Progenitor cell of endocrine pancreas (in vitro differentiated cells): ENCODE measurements at places on chromosomes 16 and 17.

DNA sequence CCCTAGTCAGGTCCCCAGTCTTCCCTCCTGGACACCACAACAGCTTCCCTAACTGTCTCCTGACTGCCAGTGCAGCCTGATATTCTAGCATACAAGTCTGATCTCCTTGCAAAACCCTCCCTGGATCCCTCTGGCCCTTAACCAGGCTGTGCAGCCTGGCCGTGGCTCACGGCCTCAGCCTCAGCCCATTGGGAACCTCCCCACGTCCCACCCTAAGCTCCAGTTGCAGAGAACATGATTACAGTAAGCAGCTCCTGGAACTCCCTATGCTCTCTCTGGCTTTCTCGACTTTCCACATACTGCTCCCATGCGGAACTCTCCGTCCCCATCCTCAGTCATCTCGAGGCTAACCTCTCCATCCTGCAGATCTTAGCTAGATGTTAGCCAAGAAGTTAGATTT, 13.0 kb downstream of the ALOX12B start:
- no peak for DNase-seq

DNA sequence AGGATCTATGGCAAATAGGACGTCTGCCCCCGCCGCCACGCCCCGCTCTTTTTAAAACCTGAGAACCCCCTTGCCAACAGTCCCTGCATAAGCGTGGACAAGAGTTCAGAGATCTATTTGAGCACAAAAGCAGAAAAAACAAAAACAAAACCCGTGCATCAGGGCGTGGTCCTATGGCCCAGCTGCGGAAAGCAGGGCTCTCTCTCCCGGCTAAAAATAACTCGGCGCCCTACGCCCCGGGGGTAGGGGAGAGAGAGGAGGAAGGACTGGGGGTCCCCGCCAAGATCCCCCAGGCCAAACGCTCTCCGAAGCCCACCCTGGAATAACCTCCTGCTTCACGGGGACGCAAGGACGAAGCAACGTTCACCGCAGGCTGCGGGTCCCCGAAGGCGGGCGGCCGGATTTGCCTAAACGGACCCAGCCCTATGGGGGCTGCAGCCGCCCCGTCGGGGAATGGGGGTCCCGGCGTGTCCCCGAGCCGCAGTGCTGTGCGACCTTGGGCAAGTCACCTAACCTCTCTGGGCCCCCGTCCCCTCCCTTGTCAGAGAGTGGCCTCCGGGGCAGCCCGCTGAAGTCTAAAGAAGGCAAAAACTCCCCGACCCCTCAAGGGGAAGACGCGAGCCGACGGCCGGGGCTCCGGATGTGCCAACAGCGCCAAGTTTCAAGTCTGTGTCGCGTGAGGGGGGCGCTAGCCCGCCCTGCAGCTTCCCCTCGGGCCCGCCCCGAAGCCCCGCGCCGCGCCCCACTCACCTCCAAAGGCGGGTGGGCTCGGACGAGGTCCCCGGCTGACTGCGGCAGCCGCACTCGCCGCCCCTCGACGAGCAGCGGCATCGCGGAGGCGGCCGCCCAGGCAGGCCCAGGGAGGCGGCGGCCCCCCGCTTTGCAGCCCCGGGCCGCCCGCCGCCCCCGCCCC, 477 bp downstream of the NTAN1 start:
- DNase-seq: no peak

- DNase-seq: no peak
Observed at GRCh38 chr16:2985462-2985861, 5.2 kb upstream of the PKMYT1 start.

GRCh38 chr16:20899477-20900298, 470 bp downstream of the DCUN1D3 start:
- peak; percentile 26 for DNase-seq

DNA sequence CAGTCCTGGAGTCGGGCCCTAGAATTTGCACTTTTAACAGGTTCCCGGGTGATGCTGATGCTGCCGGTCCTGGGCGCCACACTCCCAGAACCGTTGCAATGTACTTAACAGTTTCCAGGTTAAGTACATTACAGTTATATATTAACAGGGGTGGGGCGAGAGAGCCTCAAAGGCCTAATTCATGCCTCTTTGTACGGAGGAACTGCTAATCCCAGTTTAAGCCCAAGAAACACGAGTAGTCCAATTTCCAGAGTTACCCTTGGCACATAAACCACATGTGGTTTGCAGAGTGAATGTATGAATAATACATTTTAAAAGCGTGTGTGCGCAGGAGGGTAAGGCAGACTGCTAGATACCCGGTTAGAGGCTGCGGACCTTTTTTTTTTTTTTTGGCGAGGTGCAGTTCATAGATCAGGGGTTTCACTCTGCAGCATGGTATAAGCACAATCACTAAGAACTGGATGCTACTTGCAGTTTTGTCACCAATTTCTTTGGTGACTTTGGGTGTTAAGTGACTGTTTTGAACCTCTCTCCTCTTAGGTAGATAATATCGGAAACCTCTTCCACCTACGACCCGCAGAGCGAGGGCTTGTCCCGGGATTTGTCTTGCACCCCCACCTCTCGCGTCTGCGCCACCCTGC, 713 bp downstream of the COX11 start:
- DNase-seq: no peak

- no peak for DNase-seq
Observed at GRCh38 chr16:50961952-50962351, 189.1 kb downstream of the SALL1 start.

- no peak for DNase-seq
Observed at GRCh38 chr16:87628940-87629339, 26.6 kb downstream of the JPH3 start.

GRCh38 chr17:57035971-57036481, 49.0 kb upstream of the AKAP1 start:
- no peak for DNase-seq

DNA sequence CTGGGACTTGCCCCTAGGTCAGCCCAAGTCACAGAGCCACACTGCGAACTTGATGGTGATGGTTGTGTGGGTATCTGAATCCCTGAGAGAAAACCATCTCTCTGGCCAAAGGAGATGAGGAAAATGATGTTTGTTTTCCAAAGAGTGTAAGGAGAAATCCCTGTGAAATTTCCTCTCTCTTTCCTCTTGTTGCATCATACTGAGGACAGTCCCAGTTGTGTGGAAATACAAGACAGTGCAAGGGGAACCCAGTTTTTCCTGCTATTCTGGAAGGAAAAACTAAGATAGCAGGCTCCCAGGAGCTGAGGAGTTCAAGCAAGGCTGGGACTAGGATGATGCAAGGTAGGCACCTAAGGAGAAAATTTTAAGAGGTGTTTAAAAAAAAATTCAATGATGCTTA, 86.8 kb upstream of the TOM1L1 start:
- no peak for DNase-seq

DNA sequence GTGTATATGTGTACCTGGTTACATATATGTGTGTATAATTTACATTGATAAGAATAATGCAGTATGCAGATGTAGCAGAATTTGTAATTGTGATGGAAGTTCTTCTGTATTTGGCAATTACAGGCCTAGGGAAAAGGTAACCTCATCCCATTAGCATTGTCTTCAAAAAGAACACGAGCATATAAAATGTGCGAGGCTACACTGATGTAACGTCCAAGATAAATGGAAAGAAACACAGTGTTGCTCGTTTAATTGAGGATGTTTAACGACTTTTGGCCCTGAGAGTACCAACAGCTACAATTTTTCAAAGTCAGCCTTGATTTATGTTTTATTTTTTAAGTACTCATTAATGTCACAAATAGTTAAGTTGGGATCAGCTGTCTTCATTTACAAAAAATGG, 703.5 kb upstream of the RBFOX1 start:
- DNase-seq: no peak

GRCh38 chr17:8285270-8286181, 2.9 kb upstream of the RANGRF start:
- no peak for DNase-seq

- DNase-seq: no peak
Observed at GRCh38 chr17:80905586-80906230, 85.9 kb upstream of the CHMP6 start.

DNA sequence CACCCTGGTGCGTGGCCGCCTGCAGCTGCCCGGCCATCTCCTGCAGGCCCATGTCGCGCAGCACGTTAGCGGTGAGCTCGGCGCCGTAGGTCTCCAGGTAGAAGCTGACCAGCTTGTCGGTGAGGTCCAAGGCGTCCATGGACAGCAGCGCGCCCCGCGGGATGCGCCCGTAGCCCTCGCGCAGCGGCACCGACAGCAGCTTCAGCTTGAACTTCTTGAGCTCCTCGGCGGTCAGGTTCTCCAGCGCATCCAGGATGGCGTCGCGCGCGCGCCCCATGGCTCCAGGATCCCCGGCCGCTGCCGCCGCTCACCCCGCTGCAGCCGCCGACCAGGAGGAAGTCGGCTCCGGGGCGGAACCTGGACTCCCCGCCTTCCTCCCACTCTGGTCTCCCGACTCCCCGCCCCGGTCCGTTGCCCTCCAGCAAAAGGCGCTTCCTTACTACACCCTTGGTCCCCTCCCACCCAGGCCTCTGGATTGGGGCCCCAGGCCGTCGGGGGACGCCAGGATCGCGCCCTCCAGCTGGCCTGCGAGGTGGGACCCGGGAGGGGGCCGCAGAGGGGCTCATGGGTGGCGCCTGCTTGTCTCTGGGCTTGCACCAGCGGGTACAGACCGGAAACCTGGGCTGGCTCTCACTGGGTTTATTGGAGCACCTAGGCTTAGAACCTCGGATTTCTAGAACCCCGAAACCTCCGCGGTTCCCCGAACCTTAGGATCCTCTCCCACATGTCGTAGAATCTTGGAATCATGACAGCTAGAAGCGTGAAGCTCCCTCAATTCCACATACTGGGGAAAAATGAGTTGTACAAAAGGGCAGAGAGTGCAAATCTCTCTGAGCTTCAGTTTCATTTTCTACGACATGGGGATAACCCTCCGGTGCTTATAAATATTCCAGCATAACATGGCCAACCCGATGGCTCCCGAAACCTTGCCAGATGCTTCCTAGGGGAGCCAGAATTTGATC, at the start of gene PYCARD:
Gene PYCARD, minus strand, starts transcription at position 347 of the 962 bp plus-strand sequence. Its CDS starts 70 bp downstream, at position 277.
- DNase-seq: peak; percentile 26

DNA sequence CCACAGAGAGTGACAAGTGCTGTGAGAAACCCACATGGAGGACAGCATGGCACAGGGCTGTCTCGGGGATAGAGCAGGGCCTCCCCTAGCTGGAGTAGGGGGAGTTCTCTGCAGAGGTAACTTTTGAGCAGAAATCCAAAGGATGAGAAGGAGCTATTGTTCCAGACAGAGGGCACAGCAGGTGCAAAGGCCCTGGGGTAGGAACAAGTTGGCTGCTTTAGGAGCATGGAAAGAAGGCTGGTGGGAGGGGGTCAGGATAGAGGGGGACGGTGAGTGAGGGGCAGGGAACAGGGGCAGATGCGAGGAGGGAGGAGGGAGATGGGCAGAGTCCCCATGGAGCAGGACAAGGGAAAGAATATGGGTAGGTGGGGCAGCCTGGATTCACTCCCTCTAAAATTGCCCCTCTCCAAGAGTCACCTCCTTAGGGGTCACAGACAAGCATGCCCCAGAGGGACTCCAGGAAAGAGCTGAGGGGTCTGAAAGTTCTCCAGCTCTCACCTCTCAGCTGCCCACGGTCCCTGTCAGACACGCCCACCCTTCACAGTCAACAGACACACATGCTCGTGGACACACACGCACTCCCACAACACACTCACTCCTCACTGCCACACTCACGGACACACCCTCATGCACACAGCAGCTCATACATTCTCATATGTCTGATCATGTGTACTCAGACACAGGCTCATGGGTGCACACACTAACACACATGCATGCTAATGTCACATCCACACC, 110.7 kb downstream of the LITAF start:
- no peak for DNase-seq

DNA sequence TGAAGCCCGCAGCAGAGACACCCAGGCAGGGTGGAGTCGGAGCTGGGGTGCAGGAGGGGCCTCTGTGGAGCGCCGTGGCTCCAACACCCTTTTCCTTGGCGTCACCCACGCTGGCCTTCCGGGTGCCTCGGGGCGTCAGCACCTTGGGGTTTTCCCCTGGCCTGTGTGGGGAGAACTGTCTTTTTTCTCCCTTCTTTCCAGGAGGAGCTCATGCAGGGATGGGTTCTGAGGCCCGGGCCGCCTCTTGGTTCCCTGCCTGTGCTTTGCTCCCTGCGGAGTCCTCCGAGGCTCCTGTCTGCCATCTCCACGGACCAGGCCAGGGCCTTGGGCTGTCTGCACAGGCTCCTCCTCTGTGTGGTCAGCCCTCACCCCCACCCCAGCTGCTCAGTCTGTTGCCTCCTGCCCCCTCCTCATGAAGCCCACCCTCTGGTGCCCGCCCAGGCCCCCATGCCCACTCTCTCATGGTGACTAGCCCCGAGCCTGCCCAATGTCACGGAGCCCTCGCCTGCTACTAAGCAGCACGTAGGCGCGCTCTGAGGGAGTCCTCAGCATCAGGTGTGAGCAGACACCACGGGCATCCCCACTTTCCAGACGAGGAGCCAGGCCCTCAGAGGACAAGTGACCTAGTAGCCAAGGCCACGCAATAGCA, 5.0 kb downstream of the KATNB1 start:
- no peak for DNase-seq

DNA sequence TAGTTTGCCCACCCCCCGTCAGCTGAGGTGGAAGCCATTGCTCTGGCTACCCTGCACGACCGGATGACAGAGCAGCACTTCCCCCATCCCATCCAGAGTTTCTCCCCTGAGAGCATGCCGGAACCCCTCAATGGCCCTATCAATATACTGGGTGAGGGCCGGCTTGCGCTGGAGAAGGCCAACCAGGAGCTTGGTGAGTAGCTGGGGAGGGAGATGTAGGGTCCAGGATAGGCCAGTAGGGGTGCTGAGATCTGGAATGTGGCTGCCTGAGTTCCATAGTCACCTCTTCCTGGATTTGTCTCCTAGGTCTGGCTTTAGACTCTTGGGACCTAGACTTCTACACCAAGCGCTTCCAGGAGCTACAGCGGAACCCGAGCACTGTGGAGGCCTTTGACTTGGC, 6.4 kb downstream of the PFAS start:
- DNase-seq: no peak

- DNase-seq: no peak
Observed at GRCh38 chr17:71633391-71633849, 487.4 kb upstream of the SOX9 start.

GRCh38 chr16:12090151-12090530, 113.6 kb downstream of the SNX29 start:
- DNase-seq: no peak

- no peak for DNase-seq
Observed at GRCh38 chr16:1846416-1846815, 19.4 kb downstream of the FAHD1 start.

- DNase-seq: peak; percentile 30
Observed at GRCh38 chr16:78503602-78504001, 404.1 kb downstream of the WWOX start.
